ENCODE measurements at places on chromosomes 12 and 14. TPM values are rescaled to one million over a fixed set of nuclear protein-coding genes. Genes with fewer than 3 reads are reported as not detected.

ADAMTS20 gene
- not detected for polyA plus RNA-seq

RERGL gene
- polyA plus RNA-seq = 7.6 TPM

MAP3K9 gene
- 1.4 TPM for polyA plus RNA-seq

TMEM117 gene
- 8.0 TPM for polyA plus RNA-seq

DAO gene
- polyA plus RNA-seq = not detected

KRT77 gene
- polyA plus RNA-seq = not detected

KRT3 gene
- polyA plus RNA-seq = not detected

PRH1 gene
- polyA plus RNA-seq = 1.8 TPM

STYK1 gene
- polyA plus RNA-seq = 0.02 TPM

LMNTD1 gene
- not detected for polyA plus RNA-seq

TAS2R20 gene
- polyA plus RNA-seq = 0.27 TPM

SYNDIG1L gene
- 0.07 TPM for polyA plus RNA-seq

MARCHF9 gene
- polyA plus RNA-seq = 14.3 TPM

TAS2R31 gene
- 0.54 TPM for polyA plus RNA-seq

B3GNT4 gene
- 0.36 TPM for polyA plus RNA-seq

ESPL1 gene
- 0.11 TPM for polyA plus RNA-seq

Data from right cardiac atrium (tissue), 5 donors.